ENCODE measurements at places on chromosomes 7 and 10.

- DNase-seq: no peak
Observed at GRCh38 chr7:116724560-116725231, 52.7 kb downstream of the MET start.

DNA sequence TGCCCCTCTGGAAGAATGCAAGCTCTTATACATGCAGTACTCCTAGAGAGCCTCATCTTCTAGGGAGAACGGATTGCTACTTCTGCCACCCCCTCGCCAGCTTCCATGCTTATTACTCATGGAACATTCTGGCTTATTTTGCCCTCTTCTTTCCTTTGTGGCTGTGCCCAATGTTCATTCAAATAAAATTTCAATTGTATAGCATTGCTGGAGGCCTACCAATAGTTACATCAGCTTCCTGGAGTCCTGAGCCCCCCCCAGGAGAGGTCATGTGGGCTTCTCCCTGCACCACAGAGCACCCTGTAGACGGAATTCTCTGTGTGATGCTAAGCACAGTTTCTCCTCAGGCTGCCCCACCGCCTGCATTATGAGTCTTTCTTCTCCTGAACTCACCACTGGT is 1094.0 kb downstream of the KCNMA1 start:
- no peak for DNase-seq

- DNase-seq: no peak
Observed at GRCh38 chr10:100502926-100503494, 16.7 kb downstream of the SEC31B start.

DNA sequence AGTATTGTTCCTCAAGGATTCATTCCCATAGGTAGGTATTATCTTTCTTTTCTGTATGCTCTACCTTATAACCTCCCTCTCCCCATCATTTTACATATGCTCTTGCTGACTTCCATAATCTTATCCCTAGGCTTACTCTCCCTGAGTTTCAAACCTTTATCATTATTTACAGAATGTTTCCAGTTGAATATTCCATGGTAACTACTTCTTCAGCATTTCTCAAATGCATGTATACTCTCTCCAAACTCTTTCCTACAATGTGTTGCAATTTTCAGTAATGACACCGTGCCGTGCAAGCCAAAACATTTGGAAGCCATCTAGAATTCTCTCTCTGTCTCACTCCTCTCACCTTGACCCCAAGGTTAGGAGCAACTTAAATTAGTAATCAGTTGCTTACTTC is 548.5 kb downstream of the MAGI2 start:
- no peak for DNase-seq

DNA sequence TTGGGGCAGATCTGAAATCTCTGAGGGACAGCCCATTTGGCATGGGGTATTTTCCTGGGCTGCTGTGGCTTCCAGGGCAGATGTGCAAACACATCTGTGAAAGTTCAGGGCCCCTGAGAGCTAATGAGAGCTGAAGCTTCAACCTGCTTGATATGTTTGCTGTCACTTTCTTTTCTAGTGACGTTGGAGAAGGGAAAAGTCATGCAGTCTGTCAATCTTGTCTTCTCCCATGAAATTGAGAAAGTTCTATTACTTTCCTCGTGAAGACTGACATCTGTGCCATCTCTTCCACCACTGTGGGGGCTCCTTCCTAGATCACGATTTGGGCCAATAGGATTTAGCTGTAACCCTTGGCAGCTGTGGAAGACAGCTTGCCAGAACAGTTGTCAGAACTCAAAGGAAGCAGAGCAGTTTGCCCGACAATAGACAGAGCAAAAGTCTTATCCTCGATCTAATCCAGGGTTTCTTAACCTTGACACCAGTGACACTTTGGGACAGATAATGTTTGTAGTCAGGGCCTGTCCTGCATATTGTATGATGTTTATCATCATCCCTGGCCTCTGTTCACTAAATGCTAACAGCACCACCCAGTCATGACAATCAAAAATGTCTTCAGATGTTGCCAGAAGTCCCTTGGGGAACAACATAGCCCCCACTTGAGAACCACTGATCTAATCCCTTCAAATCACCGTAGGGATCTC is 586.5 kb downstream of the LRMDA start:
- no peak for DNase-seq

GRCh38 chr7:11675163-11675562 is 156.8 kb downstream of the THSD7A start:
- no peak for DNase-seq

DNA sequence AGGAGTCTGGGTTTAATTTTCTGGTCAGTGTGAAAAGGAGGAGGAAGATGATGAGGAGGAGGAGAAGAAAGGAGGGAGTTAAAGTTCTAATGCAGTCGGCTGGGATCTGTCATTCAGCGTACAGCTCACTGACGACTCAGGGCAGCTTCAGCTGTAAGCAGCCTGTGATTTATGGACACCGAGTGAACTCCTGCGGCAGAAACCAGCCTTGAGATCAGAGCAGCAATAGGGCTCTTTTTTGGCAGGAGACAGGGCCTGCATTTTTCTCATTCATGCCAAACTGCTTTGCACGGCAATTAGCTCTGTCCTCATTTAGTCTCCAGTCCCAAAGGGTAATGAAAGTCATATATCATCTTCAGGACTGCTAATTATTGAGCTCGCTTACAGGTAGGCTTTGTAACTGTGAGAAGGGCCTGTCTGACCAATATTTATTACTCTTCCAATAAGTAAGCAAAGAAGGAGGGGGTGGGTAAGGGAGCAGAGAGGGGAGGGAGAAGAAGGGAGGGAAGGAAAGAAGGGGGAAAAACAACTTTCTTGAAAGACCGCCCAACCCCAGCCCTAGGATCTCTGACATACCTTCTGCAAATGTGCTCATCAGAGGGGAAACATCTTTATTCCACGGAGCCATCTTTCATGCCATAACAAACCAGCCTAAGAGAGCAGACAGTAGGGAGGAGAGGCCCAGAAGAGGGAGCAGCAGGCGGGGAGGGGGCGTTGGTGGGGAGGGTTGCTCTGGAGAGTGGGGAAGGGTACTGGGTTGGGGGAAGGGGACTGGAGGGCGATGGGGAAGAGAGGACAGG is 48.1 kb upstream of the COMTD1 start:
- DNase-seq: no peak

DNA sequence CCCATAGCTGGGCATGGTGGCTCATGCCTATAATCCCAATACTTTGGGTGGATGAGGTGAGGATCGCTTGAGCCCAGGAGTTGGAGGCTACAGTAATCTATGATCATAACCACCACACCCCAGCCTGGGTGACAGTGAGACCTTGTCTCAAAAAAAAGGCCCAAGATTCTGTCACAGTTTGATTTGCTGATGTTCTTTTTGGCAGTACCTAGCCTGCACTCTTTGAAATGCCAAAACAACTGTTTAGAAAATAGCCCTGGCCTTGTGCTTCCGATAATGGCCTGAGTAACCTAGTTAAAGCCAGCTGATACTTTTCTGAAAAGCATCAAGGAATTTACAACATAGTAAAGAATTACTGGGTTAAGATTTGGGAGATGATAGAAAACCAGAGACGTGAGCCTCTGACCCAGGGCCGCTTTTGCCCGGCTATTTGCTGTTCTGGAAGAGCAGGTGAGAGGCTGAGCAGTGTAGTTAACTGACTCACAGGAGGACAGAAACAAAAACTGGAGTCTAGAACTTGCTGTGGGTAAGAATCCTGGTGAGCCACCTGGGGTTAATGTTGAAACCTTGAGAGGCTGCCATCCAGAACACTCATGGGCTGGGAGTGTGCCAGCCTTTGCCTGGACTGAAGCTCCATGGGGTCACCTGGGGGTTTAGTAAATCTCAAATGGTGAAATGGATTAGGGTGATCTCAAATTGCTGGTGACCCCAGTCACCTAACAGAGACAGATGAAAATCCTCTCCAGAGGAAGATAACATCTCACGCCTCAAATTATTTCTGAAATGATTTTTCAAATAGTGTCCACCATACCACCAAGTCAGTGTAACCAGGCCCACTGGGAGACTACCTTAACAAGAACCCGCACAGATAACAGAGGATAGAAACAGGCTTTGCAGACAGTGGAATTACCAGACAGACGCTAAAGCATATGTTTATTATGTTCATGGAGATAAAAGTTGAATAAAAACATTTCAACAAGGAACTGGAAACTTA is 51.8 kb downstream of the GALNT11 start:
- DNase-seq: no peak
